ENCODE measurements at places on chromosomes 16 and 17.

DNA sequence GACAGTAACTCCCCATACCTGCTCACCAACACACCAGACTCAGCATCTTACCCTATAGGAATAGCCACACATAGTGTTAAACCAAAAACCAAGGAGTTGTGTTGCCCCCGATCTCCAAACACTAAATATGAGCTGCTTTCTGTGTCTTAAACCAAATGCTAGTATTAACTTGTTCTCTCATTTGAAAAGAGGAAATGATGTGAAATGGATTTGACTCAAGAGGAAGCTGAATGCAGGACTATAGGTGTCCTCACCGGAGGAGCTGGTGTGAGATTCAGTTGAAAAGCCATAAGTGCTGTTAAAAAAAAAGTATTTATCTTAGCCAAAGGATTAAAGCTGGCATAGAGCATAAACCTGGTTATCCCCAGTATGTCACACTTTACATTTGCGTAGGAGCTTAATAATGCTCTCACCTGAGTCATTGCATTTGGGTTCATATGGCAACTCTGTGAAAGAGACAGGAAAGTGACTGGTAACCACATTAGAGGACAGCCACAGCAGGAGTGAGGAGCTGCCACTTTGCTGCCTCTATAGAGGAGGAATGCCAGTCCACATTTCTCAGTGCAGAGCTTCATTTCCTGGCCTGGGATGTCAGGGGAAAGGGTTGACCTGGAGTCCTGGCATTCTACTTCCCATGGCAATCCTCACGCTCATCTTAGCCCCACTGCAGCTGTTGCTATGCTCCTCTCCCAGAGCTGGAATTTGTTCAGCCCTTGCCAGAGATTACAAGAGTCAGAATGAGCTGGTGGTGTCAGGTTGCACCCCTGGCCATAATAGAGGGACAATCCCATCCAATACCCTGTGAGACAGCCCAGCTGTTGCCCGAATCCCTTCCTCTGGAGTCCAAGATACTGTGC, 143.3 kb upstream of the ANKFN1 start:
- DNase-seq = no peak

DNA sequence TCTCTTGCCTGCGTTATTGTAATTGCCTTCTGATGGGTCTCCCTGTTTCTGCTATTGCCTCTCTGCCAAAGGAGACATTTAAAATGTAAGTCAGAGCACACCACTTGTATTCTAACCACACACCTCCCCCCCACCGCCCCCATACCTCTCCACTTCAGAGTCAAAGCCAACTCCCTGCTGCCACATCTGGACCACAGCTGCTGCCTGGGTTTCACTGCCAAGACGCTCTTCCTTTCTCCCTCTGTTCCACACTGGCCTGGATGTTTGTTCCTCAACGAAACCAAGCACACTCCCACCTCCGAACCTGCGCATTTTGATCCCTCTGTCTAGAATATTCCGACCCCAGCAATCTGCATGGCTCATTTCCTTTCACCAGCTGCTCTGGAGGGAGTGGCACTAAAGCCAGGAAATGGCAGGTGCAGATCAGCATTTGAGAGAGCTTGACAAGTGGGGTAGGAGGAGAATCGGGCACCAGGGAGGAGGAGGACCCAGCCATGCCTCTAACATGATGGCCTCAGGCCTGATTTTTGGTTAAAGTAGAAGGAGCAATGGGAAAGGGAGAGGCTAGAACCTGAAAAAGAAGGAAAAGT, 92.4 kb upstream of the HS3ST2 start:
- DNase-seq = no peak

GRCh38 chr17:81306491-81306890, 11.4 kb upstream of the SLC38A10 start:
- no peak for DNase-seq

GRCh38 chr16:83994703-83995102, 26.7 kb downstream of the NECAB2 start:
- DNase-seq = no peak

- DNase-seq = no peak
Observed at GRCh38 chr17:17816831-17817551, 19.8 kb downstream of the SREBF1 start.

GRCh38 chr17:69761767-69762321, 313.2 kb upstream of the KCNJ16 start:
- peak; percentile 58 for DNase-seq

DNA sequence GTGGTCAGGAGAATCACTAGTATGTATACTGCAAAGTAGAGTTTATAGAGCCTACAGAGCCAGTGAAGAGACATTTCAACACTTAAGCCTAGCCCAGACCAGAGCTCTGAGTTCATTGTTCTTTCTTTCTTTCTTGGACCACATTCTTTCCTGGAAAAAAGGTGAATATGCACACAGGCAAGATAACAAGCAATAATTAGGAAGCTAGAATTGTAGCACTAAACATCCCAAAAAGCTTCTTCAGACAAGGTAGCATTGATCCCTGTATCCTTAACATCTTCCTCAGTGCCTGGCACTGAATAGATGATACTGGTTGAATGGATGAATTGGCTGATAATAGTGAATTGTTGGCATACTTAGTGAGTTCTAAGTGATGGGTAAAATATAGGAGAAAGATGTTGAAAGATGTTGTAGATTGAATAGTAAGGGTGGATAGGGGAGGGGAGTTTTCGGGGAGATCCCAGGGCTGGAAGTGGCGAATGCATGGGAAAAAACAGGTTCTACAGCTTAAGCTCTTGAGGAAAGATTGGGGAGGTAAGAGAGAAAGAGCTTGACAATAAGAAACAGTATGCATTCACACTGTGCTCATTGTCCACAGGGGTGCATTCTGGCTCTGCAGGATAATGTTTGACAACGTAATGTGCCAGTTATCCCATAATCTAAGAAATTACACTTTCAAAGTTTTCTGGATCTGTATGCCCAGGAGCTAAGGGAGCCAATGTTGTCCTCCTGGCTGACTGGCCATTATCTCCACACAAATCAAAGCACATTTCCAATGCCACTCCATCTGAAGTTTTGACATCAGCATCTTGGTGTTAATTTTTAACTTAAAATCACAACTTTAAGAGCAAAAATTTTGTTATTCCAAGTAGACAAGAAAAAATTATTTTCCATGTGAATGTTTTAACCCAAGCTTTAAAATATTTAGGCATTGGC, 35.6 kb downstream of the TUBD1 start:
- no peak for DNase-seq

DNA sequence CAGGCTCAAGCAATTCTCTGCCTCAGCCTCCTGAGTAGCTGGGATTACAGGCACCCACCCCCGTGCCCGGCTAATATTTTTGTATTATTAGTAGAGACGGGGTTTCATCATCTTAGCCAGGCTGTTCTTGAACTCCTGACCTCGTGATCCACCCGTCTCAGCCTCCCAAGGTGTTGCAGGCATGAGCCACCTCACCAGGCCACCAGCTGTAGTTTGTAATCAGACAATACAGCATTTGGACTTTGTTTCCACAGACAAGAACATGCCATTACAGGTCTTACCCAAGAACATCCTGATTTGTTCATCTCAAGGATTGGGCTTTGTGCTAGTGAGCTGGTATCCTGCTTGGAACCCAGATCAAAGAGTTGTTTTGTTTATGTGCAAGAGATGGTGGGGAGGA, 30.1 kb downstream of the C17orf100 start:
- no peak for DNase-seq

DNA sequence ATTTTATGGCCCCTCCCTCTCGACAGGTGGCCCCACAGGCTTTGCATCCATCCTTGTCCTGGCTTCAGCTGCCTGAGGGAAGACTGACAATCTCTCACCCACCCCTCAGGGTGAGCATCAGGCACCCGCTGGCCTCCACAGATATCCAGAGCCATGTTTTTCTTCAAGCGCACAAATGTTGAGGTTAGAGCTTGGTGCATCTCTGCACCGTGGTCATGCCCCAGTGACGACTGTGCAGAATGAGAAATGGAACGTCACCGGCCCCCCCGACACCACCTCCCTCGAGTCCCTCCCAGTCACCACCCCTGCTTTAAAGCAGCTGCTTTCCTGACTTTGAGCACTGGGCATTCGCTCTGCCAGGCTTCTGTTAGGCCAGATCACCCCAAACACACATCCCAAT, 19.8 kb upstream of the TIMP2 start:
- DNase-seq = no peak

GRCh38 chr16:81424771-81425170, 19.8 kb upstream of the CMIP start:
- DNase-seq = no peak

DNA sequence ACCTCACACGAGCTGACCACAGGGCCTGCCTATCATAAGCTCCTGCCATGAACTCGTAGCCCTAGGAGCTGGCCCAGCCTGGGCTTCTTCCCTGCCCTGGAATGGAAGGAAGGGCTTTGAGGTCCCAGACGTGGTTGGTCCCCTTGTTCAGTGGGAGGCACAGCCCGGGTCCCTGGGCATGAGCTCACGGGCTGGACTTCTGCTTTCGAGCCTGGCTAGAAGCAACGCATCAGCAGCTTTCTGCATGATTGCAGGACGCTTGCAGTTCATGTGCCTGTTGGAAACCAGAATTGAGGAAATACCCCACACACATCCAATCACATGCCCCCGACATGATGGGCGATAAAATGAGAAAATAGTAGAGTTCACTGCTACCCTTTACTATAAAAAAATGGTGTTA, 293.3 kb downstream of the MAF start:
- DNase-seq = no peak

- DNase-seq = peak; percentile 53
Observed at GRCh38 chr16:89361751-89362539, 128.4 kb downstream of the ANKRD11 start.

DNA sequence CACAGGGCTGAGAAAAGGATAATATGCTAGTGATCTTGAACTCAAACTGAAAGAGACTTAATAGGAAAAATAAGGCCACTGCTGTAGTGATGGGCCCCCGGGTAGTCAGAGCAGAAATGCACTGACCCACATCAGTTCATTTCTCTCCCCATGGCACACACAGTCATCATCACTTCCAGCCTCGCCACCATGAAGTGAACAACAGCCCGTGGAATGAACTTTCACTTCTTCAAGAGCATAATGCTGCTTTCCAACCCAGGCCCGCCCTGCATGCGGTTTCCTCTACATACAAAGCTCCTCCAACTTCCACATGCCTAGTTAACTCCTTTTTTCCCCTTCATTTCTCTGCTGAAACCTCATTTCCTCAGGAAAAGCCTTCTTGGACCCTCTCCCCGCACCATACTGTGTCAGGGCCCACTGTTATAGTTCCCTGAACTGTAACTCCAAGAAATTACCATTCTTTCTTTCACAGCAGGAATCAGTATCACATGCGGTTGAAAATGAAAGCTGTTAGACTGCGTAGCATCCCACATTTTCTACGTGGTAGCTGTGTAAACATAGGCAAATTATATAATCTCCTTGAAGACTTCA, 65.8 kb upstream of the SMIM36 start:
- DNase-seq = no peak

GRCh38 chr16:2598723-2599122, 60.9 kb downstream of the PDPK1 start:
- no peak for DNase-seq

- peak; percentile 42 for DNase-seq
Observed at GRCh38 chr17:60139438-60140285, 10.1 kb upstream of the CA4 start.

DNA sequence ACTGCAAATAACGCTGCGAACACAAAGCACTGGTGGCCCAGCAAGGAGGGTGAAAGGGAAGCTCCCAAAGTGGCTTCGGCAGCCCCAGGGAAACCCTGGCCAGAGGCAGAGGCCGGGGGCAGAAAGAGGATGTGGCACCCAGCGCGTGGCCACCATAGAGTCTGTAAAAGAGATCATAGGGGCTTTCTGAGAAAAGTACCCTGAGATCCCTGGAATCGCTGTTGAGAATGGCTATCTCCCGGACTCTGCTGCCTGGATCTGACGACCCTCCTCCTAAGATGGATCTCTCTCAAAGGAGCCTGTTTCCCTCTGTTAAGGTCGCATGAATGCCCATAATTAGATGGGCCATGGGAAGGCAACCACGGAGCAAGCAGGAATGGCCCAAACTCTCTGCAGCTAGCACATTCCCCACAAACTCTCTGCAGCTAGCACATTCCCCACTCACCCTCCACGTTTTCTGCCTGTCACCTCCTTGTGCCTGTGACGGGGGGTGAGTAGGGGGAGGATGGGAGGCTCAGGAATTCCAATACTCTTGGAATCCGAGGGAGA, 364.4 kb downstream of the XYLT1 start:
- DNase-seq = no peak

DNA sequence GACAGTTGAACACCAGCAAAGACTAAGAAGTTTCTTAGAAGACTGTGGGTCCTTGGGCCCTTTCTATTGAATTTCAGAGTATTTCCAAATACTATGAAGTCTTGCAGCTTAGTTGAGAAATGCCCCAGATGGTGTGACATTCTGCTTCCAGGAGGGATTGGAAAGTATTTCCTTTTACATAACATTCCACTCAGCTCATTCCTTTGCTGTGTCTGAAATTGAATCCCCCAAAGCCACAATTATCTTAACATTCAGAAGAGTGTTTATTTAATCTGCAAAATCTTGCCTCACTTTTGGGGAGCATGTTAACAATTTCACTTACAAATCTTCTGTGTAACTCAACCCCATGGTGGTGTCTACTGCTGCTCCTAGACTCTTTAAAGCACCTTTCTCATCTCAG, 307.7 kb downstream of the WWOX start:
- no peak for DNase-seq
